ENCODE measurements at places on chromosomes 11 and 22.

GRCh38 chr22:17897426-17897825 lies 123.2 kb upstream of the BID start:
- no peak for DNase-seq

DNA sequence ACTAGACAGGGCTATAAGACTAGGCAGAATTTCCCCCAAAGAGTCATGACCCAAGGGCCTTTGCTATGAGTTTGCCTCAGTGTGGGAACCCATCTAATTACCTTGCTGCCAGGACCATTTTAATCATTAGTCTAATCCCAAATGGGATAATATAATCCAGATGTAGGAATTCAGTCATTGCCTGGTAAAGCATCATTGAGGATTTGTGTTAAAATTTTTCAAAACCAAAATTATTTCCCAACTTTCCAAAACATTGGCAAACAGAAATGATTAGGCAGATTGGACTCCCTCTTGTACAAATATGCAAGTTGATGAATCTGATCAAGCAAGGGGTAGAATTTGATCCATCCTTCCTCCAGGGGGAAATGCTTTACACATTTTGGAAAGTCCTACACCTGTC lies 16.2 kb upstream of the MMP13 start:
- DNase-seq: no peak

DNA sequence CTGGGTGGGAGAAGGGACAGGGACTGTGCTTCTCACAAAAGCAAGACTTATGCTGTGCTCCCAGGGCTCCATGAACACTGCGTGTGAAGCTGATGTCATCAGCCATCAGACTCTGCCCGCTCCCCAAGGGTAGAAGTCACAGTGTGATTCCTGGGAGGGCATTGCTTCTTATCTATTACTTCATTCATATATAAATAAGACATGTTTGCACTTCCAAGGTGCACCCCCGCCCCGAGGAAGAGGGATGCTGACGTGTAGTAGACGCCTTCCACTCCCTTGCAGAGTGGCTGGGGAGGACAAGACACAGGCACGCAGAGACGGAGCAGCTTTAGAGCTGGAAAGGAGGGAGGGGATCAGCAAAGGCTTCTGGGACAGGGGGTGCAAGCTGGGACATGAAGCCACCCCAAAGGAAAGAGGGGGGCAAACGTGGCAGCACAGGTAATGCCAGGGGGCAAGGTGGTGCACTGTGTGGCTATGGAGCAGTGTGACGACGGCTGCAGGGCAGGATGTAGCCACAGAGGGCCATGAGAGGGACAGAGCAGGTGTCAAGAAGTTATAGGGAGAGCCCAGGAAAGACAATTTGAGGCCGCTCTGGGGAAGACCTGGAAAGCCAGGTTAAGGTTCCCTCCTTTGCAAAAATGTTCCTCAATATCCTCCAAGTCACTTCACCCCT lies 558.5 kb downstream of the MN1 start:
- DNase-seq: no peak

DNA sequence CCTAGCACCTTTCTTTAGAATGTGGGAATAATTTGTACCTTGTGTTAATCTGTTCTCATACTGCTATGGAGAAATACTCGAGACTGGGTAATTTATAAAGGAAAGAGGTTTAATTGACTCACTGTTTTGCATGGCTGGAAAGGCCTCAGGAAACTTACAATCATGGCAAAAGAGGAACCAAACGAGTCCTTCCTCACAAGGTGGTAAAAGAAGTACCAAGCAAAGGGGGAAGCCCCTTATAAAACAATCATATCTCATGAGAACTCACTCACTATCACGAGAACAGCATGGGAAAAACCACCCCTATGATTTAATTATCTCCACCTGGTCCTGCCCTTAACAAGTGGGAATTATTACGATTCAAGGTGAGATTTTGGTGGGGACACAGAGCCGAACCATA lies 127.1 kb upstream of the ANO3 start:
- DNase-seq: no peak

DNA sequence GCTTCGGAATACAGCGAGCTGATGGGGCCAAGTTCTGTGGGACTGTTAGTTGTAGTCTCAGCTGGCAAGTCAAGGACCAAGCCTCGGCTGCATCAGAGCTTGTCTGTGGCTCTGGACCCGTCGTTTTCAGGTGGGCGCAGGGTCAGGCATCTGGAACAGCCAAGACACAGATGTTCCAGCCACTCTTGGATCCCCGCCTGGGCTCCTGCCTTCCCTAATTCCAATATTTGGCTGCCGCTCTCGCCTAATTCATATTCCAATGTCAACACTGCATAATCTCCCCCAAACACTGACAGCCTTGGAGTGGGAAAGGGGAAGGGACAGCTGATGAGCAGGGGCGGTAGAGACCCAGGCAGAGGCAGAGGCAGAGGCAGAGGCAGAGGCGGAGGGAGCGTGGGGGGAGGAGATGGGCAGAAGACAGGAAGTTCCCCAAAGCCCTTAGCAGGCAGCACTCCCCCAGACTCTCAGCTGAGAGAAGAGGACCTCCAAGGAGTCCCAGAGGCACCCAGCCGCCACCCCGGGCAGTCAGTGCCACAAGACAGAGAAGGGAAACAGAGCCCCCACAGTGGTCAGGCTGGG lies 49.6 kb upstream of the SLC35C1 start:
- no peak for DNase-seq

GRCh38 chr22:23077627-23078461 lies 7.5 kb downstream of the GNAZ start:
- DNase-seq: no peak

- no peak for DNase-seq
Observed at GRCh38 chr22:29914165-29914564, 31.2 kb downstream of the MTMR3 start.

- DNase-seq: no peak
Observed at GRCh38 chr22:20944042-20944441, 23.0 kb upstream of the AIFM3 start.

DNA sequence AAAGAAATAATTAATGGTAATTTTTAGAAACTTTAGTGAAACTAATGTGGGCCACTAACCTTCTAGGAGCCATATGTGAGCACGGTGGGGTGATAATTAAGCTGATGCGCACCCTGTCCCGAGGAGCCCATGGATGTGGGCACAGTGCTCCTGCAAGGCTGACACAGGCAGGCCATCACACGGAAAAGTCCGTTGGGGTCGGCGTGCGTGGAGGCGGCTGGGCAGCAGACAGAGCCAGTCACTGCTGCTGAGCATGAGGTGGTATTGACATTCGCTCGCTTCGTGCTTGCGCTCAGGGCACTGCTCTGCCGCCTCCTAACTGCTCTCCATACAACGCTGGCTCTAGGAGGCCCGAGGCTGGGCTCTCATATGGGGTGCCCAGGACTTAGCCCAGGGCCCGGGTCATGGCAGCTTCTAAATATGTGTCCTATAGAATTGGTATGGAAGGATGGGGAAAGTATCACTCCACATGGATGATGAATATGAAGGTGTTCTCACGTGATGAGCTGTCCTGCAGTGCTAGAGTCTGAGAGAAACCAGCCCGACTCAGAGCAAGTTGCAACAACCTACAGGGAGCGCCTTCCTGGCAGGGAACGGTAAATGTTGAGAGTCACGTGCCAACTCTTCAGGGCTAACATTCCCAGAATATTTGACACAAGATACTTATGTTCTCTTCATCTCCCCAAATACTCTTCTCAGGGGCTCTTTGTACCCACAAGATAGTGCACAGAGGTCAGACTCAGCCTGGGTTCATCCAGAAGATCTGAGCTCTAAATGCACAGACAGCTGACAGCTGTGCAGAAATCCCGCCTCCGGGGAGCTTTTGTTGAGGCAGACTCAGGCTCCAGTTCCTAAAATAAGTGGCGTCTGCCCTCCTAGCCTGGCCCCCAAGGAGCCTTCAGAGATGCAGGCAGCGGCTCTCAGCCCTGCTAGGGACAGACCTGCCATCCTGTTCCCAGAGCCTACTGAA lies 50.6 kb upstream of the ARFGAP3 start:
- no peak for DNase-seq

- no peak for DNase-seq
Observed at GRCh38 chr11:69992943-69993694, 85.0 kb upstream of the ANO1 start.

DNA sequence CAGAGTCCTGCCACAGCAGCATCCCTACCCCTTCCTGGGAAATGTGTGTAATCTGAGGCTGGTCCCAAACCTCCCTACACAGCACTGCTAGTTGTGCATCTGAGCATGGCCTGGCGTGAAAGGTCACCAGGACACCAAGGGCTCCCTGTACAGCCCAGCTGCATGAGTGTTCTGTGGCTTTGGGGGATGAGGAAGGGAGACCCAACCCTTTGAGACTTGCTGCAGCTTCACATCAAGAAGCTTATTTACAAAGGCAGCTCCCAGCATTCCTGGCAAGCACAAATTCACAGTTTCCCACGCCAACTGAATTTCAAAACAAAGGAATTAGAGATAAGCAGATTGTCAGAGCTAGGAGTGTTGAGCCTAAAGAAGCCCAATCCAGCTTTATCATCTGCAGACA lies 32.2 kb downstream of the CSNK2A3 start:
- no peak for DNase-seq

GRCh38 chr11:77170107-77170506 lies 42.1 kb downstream of the MYO7A start:
- no peak for DNase-seq

GRCh38 chr11:8839306-8839956 lies 71.6 kb upstream of the AKIP1 start:
- no peak for DNase-seq

DNA sequence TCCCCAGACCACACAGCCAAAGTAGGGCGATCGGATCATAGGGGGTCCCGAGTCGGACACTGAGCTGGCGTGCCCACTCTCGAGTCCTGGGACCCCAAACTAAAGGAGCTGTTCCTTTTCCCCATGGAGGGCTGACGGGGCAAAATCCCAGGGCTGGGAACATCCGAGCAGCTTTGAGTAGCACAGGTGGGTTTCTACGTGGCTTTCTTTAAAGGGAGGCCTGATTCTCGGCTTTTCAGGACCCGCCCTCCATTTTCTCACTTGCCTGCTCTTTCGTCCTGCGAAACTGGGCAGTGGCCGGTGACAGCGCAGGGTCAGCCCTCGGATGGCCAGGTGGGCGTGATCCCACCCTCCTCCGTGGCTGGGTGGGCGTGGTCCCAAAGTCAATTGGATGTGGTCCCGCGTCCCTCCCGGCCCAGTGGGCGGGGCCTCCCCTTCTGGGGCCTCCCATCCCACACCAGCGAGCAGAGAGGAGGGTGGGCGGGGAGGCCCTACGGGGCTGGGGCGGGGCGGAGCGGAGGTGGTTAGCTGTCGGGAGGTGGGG lies 17.5 kb upstream of the TXNRD2 start:
- no peak for DNase-seq

GRCh38 chr11:75968021-75968625 lies 153.1 kb downstream of the UVRAG start:
- DNase-seq: no peak

DNA sequence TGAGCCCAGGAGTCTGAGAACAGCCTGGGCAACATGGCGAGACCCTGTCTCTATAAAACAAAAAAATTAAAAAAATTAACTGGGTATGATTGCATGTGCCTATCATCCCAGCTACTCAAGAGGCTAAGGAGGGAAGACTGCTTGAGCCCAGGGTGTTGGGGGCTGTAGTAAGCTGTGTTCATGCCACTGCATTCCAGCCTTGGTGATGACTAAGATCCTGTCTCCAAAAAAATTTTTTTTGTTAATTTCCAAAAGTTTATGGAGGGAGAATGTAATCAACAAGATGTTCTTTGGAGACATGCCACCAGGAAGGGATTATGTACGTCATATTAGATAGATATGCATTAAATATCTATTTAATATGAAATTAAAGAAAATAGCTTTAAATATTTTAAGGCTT lies 267.5 kb downstream of the SBF2 start:
- no peak for DNase-seq

- no peak for DNase-seq
Observed at GRCh38 chr22:24976442-24977218, 24.1 kb downstream of the KIAA1671 start.

DNA sequence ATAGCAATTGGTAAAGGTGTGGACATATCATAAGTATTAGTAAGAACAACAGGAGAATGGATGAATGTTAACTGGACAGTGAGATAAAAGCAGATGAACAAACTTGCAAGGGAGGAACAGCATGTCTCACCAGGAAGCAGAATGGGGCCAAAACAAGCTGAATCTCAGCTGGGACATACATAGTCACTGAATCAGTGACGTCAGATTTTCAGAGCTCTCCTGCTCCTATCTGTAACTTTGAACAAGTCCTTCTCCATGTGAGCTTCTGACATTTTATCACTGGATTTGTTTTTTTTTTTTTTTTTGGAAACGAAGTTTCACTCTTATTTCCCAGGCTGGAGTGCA lies 118.7 kb downstream of the BBOX1 start:
- no peak for DNase-seq

DNA sequence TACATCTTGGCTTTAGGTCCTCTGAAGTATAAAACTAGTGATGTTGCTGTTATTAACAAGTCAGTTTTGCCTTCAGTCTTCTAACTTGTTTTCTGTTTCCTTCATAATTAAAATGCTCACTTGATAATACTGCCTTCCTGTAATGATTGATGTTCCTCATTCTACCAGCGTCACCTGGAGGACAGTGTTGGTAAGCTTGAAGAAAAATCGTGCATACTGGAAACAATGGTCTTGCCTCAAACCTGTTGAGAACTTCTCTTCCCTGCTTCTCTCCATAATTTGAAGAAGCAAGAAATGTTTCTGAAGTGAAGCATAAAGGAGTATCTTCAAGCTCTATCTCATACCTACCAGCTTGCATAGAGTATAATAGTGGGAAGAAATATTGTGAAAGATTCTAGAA lies 3.0 kb downstream of the YWHAH start:
- DNase-seq: no peak

- DNase-seq: no peak
Observed at GRCh38 chr11:31397239-31397834, 27.7 kb downstream of the DNAJC24 start.

DNA sequence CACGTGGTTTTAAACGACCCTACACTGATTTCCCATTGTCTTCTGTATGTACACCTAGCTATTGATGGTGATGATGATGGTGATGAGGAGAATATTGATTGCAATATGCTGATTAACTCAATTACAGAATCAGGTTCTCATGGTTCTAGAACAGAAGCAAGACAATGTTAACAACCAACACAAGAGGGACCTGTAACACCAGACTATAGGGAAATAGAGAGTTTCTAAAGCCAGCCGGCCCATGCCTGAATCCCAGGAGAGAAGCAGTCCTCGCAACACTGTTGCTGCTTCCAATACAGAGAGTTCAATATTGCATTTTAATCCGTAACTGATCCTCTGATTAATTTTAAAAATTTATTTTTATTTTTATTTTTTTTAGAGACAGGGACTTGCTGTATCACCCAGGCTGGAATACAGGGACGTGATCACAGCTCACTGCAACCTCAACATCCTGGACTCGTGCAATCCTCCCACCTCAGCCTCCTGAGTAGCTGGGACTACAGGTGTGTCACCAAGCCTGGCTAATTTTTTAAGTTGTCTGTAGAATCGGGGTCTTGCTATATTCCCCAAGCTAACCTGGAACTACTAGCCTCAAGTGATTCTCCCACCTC lies 22.2 kb upstream of the UBASH3B start:
- DNase-seq: no peak
